A549 treated with CpdA at 1 μM for 4 hours (cell line): ENCODE measurements at places on chromosomes 2 and 18. TPM values are rescaled to one million over a fixed set of nuclear protein-coding genes. Genes with fewer than 3 reads are reported as not detected.

Gene DIS3L2
- total RNA-seq = 12.0 to 14.6 TPM (median 13.5 TPM) in 5 replicates

Gene DOCK10
- 43.4 to 56.2 TPM (median 46.6 TPM) in 5 replicates for total RNA-seq

Gene LAMA1
- 0.03 to 0.17 TPM (median 0.06 TPM) in 4 of 5 replicates, not detected in the other for total RNA-seq

Gene CCDC85A
- 0.05 to 0.12 TPM (median 0.10 TPM) in 5 replicates for total RNA-seq

Gene ALPP
- 0.23 to 0.37 TPM (median 0.35 TPM) in 5 replicates for total RNA-seq

Gene AQP12B
- total RNA-seq = not detected in 5 replicates

Gene PLB1
- total RNA-seq = 1.0 to 2.1 TPM (median 1.6 TPM) in 5 replicates

Gene MREG
- 4.8 to 6.0 TPM (median 5.3 TPM) in 5 replicates for total RNA-seq

Gene IL36RN
- total RNA-seq = 0.03 to 0.07 TPM (median 0.06 TPM) in 4 of 5 replicates, not detected in the other

Gene KCNK3
- 0.84 to 1.5 TPM (median 1.2 TPM) in 5 replicates for total RNA-seq

Gene ALPI
- not detected in 5 replicates for total RNA-seq

Gene TLX2
- total RNA-seq = 0.12 to 0.54 TPM (median 0.29 TPM) in 5 replicates

Gene CHST10
- total RNA-seq = 15.5 to 16.8 TPM (median 16.0 TPM) in 5 replicates

Gene TGFA
- 6.2 to 8.2 TPM (median 7.0 TPM) in 5 replicates for total RNA-seq

Gene KIAA2012
- not detected in 5 replicates for total RNA-seq

Gene GORASP2
- 86.1 to 108 TPM (median 91.6 TPM) in 5 replicates for total RNA-seq

Gene TUBB8B
- total RNA-seq = not detected in 5 replicates

Gene FHOD3
- total RNA-seq = 1.9 to 3.2 TPM (median 2.6 TPM) in 5 replicates

Gene FBXO48
- 0.54 to 0.76 TPM (median 0.61 TPM) in 5 replicates for total RNA-seq

Gene PLEK
- total RNA-seq = 0.01 TPM in 1 of 5 replicates, not detected in the others

Gene CDCA7
- total RNA-seq = 37.8 to 45.6 TPM (median 44.7 TPM) in 5 replicates

Gene ZNF396
- 0.56 to 1.0 TPM (median 0.69 TPM) in 5 replicates for total RNA-seq

Gene COL6A3
- total RNA-seq = 0.02 to 0.25 TPM (median 0.10 TPM) in 5 replicates

Gene PREPL
- total RNA-seq = 22.0 to 26.7 TPM (median 24.7 TPM) in 5 replicates

Gene CIB4
- total RNA-seq = 0.35 TPM in 1 of 5 replicates, not detected in the others

Gene MFF
- 108 to 122 TPM (median 112 TPM) in 5 replicates for total RNA-seq

Gene AQP4
- total RNA-seq = 0.06 TPM in 1 of 5 replicates, not detected in the others

Gene MC4R
- not detected in 5 replicates for total RNA-seq

Gene SERPINB11
- 0.11 TPM in 1 of 5 replicates, not detected in the others for total RNA-seq

Gene ZC3H6
- 0.33 to 0.59 TPM (median 0.44 TPM) in 5 replicates for total RNA-seq

Gene DAW1
- total RNA-seq = 1.6 to 3.1 TPM (median 1.9 TPM) in 5 replicates

Gene CGREF1
- 6.1 to 8.7 TPM (median 7.4 TPM) in 5 replicates for total RNA-seq

Gene TRIM43
- total RNA-seq = 0.07 TPM in 1 of 5 replicates, not detected in the others

Gene CNGA3
- total RNA-seq = not detected in 5 replicates

Gene MEP1B
- 0.07 to 0.27 TPM in 2 of 5 replicates, not detected in the others for total RNA-seq

Gene PKDCC
- 27.9 to 33.8 TPM (median 30.5 TPM) in 5 replicates for total RNA-seq

Gene MYO7B
- 0.12 to 0.32 TPM (median 0.21 TPM) in 5 replicates for total RNA-seq

Gene IMPA2
- total RNA-seq = 49.9 to 63.6 TPM (median 57.2 TPM) in 5 replicates

Gene UGT1A8
- 0.03 to 0.08 TPM in 2 of 5 replicates, not detected in the others for total RNA-seq

Gene RNF125
- total RNA-seq = 0.18 to 0.48 TPM (median 0.24 TPM) in 5 replicates

Gene IL37
- not detected in 5 replicates for total RNA-seq

Gene KRTCAP3
- total RNA-seq = 0.37 to 1.5 TPM (median 0.70 TPM) in 5 replicates

Gene ABCB11
- total RNA-seq = 0.02 TPM in 1 of 5 replicates, not detected in the others

Gene EPHA4
- 0.56 to 1.3 TPM (median 0.78 TPM) in 5 replicates for total RNA-seq

Gene REG1B
- total RNA-seq = not detected in 5 replicates

Gene PXDN
- 7.9 to 12.9 TPM (median 10.8 TPM) in 5 replicates for total RNA-seq

Gene BAZ2B
- total RNA-seq = 7.5 to 17.1 TPM (median 10.7 TPM) in 5 replicates

Gene CCDC102B
- 0.28 to 0.49 TPM (median 0.42 TPM) in 3 of 5 replicates, not detected in the others for total RNA-seq

Gene SFT2D3
- 4.1 to 6.2 TPM (median 5.7 TPM) in 5 replicates for total RNA-seq

Gene GPBAR1
- 0.07 to 0.17 TPM (median 0.15 TPM) in 5 replicates for total RNA-seq

Gene ADD2
- 17.7 to 27.3 TPM (median 22.9 TPM) in 5 replicates for total RNA-seq

Gene CREG2
- 5.9 to 9.7 TPM (median 7.8 TPM) in 5 replicates for total RNA-seq

Gene INPP5D
- total RNA-seq = 0.49 to 1.1 TPM (median 0.75 TPM) in 5 replicates

Gene SYT4
- not detected in 5 replicates for total RNA-seq

Gene UGT1A3
- total RNA-seq = 0.08 to 0.23 TPM (median 0.13 TPM) in 3 of 5 replicates, not detected in the others

Gene SULT1C2
- 0.39 to 1.3 TPM (median 0.42 TPM) in 5 replicates for total RNA-seq
